ENCODE measurements at places on chromosomes 16 and 17. TPM values are rescaled to one million over a fixed set of nuclear protein-coding genes. Genes with fewer than 3 reads are reported as not detected.
A peak's percentile ranks its signal among the peaks of the same experiment; 100 is the strongest.

DNA sequence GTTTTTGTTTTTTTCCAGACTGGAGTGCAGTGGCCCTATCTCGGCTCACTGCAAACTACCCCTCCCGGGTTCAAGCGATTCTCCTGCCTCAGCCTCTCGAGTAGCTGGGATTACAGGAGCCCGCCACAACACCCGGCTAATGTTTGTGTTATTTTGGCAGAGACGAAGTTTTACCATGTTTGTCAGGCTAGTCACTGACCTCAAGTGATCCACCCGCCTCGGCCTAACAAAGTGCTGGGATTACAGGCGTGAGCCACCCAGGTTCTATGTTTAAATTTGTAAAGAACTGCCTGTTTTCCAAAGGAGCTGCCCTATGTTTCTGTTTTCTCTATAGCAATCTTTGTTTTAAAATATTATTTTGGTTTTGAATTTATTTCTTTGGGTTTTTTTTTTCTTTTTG, 13.8 kb upstream of the C16orf87 start:
- H3K27ac ChIP-seq: no peak overlapping the region
- peaks cover 12% of the 10 kb centered on the region for H3K27me3 ChIP-seq
- DNase-seq: no peak
- H3K36me3 ChIP-seq: no peaks in the 10 kb centered on the region

DNA sequence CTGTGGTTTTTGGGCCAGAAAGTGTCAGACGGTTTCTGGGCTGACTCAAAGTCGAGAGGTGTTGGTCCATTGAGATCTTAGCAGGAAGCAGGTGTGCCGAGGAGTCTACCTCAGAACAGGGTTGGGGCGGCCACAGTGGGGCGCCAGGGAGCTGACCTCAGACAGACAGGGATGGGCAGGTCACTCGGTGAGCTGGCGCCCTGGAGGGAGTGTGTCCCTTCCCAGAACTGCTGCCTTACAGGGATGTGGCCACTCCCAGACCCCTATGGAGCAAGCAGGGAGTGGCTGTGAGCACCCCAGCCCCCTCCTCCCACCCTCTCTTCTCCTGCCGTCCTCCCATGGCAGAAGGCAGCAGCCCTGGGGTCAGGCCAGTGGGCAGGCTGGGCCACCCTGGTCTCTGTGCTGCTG, 14.0 kb upstream of the DPEP1 start:
- H3K36me3 ChIP-seq: no peaks in the 10 kb centered on the region
- peaks cover 9% of the 10 kb centered on the region for H3K4me1 ChIP-seq

DNA sequence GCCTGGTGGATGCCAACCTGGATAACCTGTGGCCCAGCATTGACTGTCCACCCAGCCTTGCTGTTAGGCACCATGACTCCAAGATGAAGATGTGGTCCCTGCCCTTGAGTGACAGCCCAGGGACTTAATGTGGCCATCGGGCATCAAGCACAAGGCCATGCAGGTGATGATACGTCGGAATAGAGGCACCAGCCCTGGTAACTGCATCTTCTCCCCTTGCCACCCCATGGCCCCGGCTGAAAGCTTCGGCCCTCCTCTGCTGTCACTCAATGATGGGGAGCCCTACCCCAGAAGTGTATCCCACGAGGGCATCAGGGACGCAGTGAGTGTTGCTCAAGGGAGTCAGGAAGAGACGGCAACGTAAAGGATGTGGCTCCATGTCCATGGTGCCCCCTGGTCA, 2.0 kb downstream of the NT5C start:
- H3K27me3 ChIP-seq: no peaks in the 10 kb centered on the region
- peaks cover 19% of the 10 kb centered on the region for H3K36me3 ChIP-seq
- no peak overlapping the region for H3K27ac ChIP-seq
- no peak for DNase-seq
- H3K4me3 ChIP-seq: no peak overlapping the region

- H3K27ac ChIP-seq: no peak overlapping the region
- H3K4me1 ChIP-seq: no peaks in the 10 kb centered on the region
- no peak for DNase-seq
- H3K36me3 ChIP-seq: peaks cover 69% of the 10 kb centered on the region
- no peaks in the 10 kb centered on the region for H3K27me3 ChIP-seq
- H3K4me3 ChIP-seq: no peak overlapping the region
Observed at GRCh38 chr17:47621293-47622179, 28.2 kb upstream of the KPNB1 start.

DNA sequence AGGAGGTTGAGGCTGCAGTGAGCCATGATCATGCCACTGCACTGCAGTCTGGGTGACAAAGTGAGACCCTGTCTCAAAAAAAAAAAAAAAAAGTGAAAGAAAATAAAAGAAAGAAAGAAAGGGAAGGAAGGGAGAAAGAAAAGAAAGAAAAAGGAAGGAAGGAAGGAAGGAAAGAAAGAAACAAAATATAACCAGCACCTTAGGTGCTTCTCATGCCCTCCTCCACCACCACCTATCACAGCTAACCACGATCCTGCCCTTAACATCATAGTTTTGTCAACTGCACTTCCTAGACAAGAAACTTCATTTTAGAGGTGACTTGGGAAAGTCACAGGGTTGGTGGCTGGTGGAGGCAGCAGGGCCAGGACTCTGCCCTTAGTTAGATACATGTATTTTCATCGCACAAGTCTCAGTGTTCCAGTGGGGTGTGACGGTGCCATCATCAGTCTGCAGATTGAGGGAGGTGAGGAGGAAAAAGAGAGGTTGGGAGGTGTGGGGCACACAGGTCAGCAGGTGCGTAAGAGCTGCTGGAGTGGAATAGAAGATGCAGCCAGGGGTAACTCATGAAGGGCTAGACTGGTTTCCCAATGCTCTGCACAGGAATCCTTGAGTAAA, 10.0 kb downstream of the SUPT4H1 start:
- no peak overlapping the region for H3K27ac ChIP-seq
- peak; percentile 27 for DNase-seq
- H3K4me1 ChIP-seq: peaks cover 21% of the 10 kb centered on the region
- no peaks in the 10 kb centered on the region for H3K27me3 ChIP-seq

GRCh38 chr17:61015966-61016365, 338.3 kb downstream of the BCAS3 start:
- no peaks in the 10 kb centered on the region for H3K36me3 ChIP-seq
- DNase-seq: no peak
- no peak overlapping the region for H3K4me3 ChIP-seq

DNA sequence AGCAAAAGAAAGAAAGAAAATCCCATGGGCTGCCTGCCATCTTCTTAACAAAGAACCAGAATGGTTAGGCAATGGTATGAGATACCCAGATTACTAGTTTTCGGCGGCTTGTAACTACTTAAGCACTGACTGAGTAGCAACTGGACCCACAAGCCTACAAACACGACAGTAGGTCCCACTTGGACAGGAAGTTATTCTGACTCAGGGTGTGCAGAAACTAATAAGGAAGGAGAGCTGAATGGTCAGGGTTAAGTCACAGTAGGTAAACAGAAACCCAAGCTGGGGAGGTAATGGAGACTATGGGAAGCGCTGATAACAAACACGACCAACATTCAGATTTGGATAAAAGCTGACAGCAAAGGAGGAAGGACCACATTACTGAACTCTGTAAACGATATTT, 10.4 kb upstream of the HLF start:
- H3K27ac ChIP-seq: no peak overlapping the region
- no peaks in the 10 kb centered on the region for H3K36me3 ChIP-seq
- DNase-seq: no peak

- no peaks in the 10 kb centered on the region for H3K4me1 ChIP-seq
- no peaks in the 10 kb centered on the region for H3K27me3 ChIP-seq
- DNase-seq: no peak
- H3K36me3 ChIP-seq: peaks cover 54% of the 10 kb centered on the region
Observed at GRCh38 chr16:10765772-10766171, 22.1 kb downstream of the NUBP1 start.

- no peak overlapping the region for H3K27ac ChIP-seq
- H3K4me1 ChIP-seq: no peaks in the 10 kb centered on the region
- H3K27me3 ChIP-seq: no peaks in the 10 kb centered on the region
Observed at GRCh38 chr17:42809250-42809649, 10.6 kb downstream of the CNTD1 start.

- H3K4me1 ChIP-seq: peaks cover 14% of the 10 kb centered on the region
- peak overlapping the region; percentile 36 for H3K27ac ChIP-seq
- peak; percentile 84 for DNase-seq
- H3K36me3 ChIP-seq: peaks cover 21% of the 10 kb centered on the region
- no peaks in the 10 kb centered on the region for H3K27me3 ChIP-seq
Observed at GRCh38 chr17:794876-795275, 12.7 kb downstream of the MRM3 start.

GRCh38 chr17:79668344-79669250, 57.7 kb upstream of the RBFOX3 start:
- peaks cover 13% of the 10 kb centered on the region for H3K27me3 ChIP-seq
- DNase-seq: peak; percentile 57
- H3K36me3 ChIP-seq: no peaks in the 10 kb centered on the region
- H3K27ac ChIP-seq: no peak overlapping the region
- no peaks in the 10 kb centered on the region for H3K4me1 ChIP-seq

DNA sequence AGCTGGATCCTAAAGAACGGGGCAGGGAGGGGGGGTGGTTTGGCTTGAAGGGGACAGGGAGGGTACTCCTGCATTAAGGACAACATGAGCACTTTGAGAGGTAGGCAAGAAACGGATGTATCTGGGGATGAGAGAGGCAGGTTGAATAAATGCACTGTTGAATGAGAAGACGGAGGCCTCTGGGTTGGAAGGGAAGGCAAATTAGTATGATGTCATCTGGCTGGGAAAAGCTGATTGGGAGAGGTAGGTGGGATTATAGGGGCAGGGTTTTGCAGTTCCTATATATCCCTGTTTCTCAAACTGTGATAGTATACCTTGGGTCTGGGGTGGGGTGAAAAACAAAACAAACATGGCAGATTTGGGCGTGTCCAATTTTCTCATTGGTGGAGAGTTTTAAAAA, 44.3 kb downstream of the PRKAR1A start:
- no peak overlapping the region for H3K4me3 ChIP-seq
- peaks cover 13% of the 10 kb centered on the region for H3K36me3 ChIP-seq
- H3K27me3 ChIP-seq: no peaks in the 10 kb centered on the region
- no peak overlapping the region for H3K27ac ChIP-seq

- no peak overlapping the region for H3K27ac ChIP-seq
- no peak for DNase-seq
- H3K4me1 ChIP-seq: no peaks in the 10 kb centered on the region
- H3K4me3 ChIP-seq: no peak overlapping the region
- H3K36me3 ChIP-seq: no peaks in the 10 kb centered on the region
- H3K27me3 ChIP-seq: no peaks in the 10 kb centered on the region
Observed at GRCh38 chr16:15907863-15908478, 19.6 kb upstream of the CEP20 start.

DNA sequence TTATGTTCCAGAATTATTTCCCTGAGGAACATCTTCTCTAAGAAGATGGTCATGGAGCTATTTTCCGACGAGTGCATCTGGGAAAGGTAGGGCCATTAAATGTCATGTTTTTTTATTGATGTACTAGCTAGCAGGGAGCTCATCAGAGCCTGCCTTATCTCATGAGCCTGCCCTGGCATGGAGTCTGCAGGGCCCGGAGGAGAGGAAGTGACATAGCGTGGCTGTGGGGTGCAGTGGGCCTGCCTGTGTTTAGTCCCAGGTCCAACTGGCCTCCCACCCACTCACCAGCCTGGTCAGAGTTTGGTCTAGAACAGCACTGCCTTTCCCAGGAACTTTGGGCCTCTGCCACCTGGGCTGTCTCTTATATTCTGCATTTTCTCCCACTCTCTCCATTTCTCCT, 389.8 kb downstream of the SNX29 start:
- DNase-seq: no peak
- H3K36me3 ChIP-seq: no peaks in the 10 kb centered on the region
- no peaks in the 10 kb centered on the region for H3K4me1 ChIP-seq
- no peak overlapping the region for H3K27ac ChIP-seq
- no peak overlapping the region for H3K4me3 ChIP-seq

DNA sequence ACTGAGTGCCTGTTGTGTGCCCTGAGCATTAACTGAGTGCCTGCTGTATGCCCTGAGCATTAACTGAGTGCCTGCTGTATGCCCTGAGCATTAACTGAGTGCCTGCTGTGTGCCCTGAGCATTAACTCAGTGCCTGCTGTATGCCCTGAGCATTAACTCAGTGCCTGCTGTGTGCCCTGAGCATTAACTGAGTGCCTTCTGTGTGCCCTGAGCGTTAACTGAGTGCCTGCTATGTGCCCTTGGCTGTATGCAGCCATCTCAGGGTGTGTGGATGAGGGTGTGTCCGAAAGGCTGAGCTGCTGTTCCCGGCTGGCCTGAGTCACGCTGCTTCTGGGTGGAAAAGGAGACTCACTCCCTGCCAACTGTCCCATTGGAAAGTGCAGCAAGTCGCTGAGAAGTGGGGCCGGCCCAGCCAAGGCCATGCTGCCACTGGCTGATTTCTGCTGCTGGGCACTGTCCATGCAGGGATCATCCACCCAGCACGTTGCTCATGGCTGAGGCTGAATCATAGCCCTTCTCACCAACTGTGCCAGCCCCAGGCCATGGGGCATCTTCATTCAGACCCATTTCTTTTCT, 113.8 kb downstream of the OR1D5 start:
- H3K4me1 ChIP-seq: no peaks in the 10 kb centered on the region
- DNase-seq: peak; percentile 46
- H3K4me3 ChIP-seq: no peak overlapping the region
- H3K27me3 ChIP-seq: no peaks in the 10 kb centered on the region
- no peak overlapping the region for H3K27ac ChIP-seq

DNA sequence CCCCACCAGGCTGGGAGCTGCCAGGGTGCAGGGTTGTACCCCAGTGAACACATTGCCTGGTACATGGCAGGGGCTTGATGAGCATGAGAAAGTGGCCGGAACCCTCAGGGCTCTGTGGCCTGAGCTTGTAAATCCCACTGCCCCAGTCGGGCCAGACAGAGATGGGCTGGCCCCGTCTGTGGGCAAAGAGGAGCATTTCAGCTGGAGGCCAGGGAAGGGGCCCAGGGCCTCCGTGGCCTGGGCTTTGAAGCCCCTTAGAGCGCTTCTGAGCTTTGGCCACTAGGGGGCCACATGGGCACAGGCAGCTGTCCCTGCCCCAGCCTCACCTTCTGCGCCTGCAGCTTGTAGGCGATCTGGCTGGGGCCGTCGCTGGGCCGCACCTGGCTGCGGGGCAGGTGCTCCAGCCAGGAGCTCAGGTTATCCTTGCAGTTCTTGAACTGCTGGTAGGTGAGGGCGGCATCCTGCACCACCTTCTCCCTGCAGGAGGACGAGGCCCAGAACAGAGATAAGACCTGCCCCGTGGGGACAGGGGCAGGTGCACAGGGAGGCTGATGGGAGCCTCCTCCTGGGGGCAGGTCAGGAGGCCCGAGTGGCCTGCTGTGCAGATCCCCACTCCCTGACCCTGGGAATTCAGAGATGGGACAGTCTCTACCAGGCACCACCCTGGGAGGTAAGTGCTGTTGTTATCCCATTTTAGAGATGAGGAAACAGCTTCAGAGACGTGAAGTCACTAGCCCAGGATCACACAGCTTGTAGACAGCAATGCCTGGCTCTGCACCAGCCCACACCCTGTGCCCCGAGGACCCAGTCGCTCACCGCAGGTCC, 12.8 kb downstream of the EVPL start:
- no peaks in the 10 kb centered on the region for H3K4me1 ChIP-seq
- H3K4me3 ChIP-seq: no peak overlapping the region
- H3K27ac ChIP-seq: no peak overlapping the region
- peaks cover 3% of the 10 kb centered on the region for H3K36me3 ChIP-seq

Gene SLC25A10
- total RNA-seq: 6.3 TPM

Gene TEKT1
- not detected for total RNA-seq

Gene KRT16
- not detected for total RNA-seq

Gene PRSS36
- total RNA-seq: 3.5 TPM

Gene CLEC18A
- total RNA-seq: 2.0 TPM

Gene SLC52A1
- 0.26 TPM for total RNA-seq

Gene RNF166
- total RNA-seq: 50.6 TPM

Gene EPOP
- total RNA-seq: 2.1 TPM

Gene CES2
- 35.8 TPM for total RNA-seq

Gene FBXO39
- total RNA-seq: 0.49 TPM

Gene CCL8
- total RNA-seq: 1.5 TPM

Gene TP53TG3F
- total RNA-seq: not detected

Data from upper lobe of right lung (tissue), 1 donor.